ENCODE measurements at places on chromosomes 1 and 21.

- no peak for DNase-seq
These were observed 14.3 kb upstream of the NTMT2 start for GRCh38 chr1:170131450-170131849.

GRCh38 chr1:45071567-45071966 is 59.5 kb downstream of the UROD start:
- no peak for DNase-seq

DNA sequence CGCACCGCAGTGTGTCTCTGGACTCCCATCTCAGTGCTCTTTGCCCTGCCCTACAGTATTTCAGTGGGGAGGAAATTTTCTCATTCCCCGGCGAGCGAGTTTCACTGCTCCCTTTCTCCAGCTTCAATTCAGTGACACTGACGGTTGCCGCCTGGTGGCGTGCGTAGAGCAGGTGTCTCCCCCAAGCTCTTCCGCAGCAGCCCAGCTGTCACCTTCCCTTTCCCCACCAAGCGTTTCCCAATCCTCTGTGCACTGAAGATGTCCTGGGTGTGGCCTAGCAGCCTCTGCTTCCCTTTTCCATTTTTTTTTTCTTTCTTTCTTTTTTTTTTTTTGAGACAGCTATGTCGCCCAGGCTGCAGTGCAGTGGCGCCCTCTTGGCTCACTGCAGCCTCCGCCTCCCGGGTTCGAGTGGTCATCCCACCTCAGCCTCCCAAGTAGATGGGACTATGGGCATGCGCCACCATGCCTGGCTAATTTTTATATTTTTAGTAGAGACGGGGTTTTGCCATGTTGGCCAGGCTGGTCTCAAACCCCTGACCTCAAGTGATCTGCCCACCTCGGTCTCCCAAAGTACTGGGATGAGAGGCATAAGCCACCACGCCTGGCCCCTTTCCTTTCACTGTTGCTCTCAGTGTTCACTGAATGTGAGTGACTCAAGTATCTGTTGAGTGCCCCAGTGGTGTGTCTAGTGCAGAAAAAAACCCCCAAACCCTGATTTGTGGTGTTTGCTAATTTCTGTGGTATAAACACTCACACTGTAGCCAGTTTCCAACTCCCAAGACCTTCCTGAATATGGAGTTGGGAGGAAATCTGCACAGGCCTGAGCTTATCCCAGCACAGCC is 30.1 kb downstream of the TNFRSF1B start:
- no peak for DNase-seq

GRCh38 chr1:39866767-39867166 is 16.5 kb downstream of the TRIT1 start:
- DNase-seq, result no peak

GRCh38 chr1:79945391-79945790 is 938.9 kb upstream of the ADGRL4 start:
- DNase-seq, result no peak
